Astrocyte (in vitro differentiated cells and primary cell): ENCODE measurements at places on chromosomes 7 and 10. TPM values are rescaled to one million over a fixed set of nuclear protein-coding genes. Genes with fewer than 3 reads are reported as not detected.

- DNase-seq: no peak
These were observed 98.0 kb upstream of the ZNF722 start for GRCh38 chr7:63900394-63901203.

- no peak for DNase-seq
These were observed 195.8 kb upstream of the NEBL start for GRCh38 chr10:21092683-21093524.

DNA sequence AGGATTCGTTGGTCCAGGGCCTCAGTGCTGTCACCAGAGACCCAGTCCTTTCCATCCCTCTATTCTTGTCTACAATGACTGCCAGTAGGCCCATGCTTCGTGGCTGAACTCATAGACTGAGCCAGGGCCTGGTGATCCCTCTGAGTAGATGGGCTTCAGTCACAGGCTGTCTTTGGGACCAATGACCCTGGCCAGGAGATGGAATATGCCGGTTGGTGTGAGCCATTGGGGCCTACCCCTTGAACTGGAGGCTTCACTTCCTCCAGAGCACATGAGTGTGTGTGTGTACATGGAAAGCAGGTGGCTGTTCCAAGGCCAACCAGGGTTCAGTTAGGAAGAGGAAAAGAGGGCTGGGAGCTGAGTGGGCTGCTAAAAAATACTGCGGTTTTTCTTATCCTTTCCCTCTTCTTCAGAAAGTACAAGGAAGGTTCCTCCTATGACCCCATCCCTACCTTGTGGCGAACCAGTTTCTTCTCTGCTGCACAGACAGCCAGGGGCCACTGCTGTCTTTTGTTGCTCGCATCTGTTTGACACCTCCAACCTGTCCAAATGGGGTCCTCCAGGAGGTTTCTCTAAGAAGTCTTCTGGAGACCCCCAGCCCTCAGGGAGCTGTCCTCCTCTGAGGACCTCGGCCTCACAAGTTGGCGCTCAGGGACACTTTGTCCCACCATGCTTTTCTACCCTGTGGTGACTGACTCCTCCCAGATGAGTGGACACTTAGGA is 36.6 kb downstream of the ADRA2A start:
- no peak for DNase-seq

- no peak for DNase-seq
These were observed 167.4 kb downstream of the IMMP2L start for GRCh38 chr7:111394891-111395290.

Gene CALY
- total RNA-seq: 0.77 and 1.1 TPM in 2 replicates
